ENCODE measurements at places on chromosomes 2 and 18.

- DNase-seq = no peak
These were observed 302.0 kb downstream of the NCKAP5 start for GRCh38 chr2:133266041-133266925.

DNA sequence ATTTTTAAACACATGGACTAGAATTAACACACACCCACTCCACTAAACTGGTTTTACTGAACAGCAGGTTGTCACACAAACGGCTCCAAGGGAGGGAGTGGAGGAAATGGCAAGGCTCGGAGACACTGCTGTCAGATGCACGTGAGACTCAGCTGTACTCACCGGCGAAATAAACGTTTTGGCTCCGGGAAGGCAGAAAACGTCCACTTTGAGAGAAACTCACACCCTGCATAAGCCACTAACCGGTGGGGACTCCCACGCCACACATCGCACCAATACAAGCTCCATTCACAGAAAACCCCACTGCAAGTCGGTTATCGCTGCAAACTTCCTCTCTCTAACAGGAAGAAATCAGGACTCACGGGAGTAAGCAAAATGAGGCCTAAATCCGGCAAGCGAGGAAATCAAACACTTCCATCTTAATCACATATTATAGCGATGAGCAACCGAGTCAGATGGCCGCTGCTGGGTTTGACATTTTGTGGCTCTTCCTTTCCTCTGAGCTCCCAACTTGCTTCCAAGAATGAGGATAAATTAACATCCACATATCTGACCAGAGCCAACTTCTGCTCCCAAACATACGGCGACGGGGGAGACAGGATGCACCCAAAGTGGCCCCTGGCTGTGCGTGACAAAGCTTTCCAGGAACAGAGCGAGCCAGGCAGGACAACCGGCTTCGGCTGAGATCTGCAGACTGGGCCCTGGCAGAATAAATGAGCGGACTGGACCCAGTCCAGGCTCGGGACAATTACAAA is 63.5 kb downstream of the HDAC4 start:
- no peak for DNase-seq

DNA sequence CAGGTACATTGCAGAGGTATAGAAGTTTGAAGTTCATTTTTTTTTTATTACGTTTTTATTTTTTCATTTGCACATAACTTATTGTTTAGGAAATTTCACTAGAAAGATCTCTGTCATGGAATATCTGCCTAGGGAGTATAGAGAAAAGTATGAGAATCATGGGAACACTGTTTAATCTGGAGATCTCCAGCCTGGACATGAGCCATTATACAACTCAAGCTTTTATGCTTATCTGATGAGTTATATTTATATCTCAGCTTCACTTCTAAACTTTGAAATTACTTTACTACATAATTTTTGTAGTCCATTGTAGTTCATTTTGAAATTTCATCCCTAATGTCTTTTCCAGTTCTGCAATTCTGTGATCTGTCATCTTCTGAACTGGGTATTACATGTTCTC is 515.6 kb downstream of the ERBB4 start:
- no peak for DNase-seq

GRCh38 chr2:234850818-234851217 is 101.0 kb upstream of the SH3BP4 start:
- DNase-seq = no peak

GRCh38 chr2:241179899-241180298 is 8.6 kb upstream of the ANO7 start:
- DNase-seq = no peak

- no peak for DNase-seq
These were observed 1.2 kb downstream of the VPS54 start for GRCh38 chr2:64017811-64018700.

DNA sequence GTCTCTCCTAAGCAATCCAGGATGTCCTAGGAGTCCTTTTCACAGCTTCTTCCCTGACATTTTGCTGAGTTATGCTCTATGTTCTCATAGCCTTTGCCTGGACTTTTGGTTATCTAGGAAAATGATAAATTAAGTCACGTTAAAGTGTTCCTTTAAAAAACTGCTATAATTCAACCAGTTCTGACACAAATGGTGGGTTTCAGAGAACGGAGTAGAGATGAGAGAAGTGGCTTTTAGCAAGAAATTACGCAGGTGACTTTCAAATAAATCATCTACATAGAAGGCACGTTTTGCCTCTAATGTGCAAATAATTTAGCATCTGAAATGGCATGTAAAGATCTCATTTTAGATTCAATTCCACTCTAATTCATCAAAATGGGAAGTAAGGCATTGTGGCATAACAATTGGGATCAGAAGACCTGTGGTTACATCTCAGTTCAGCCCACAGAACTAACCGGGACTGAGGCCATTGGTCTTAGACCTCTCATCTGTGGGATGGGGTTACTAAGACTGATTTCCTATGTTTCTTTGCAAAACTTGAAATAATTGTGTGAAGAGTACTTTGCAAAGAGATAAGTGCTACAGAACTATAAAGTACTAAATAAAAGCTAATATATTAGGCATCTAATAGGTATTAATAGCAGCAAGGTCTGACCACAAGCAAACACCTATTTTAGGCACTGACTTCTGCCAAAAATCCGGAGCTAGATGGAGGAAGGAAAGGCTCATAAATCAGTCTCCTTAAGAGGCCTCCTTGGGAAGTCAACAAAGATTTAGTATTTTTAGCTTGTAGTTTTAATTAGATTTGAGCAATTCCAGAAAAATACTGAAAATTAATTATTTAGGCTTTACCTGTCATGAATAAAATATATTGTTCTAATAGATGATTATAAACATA is 211.4 kb downstream of the PIEZO2 start:
- DNase-seq = no peak

- no peak for DNase-seq
These were observed 19.4 kb upstream of the DUSP2 start for GRCh38 chr2:96164459-96165184.

DNA sequence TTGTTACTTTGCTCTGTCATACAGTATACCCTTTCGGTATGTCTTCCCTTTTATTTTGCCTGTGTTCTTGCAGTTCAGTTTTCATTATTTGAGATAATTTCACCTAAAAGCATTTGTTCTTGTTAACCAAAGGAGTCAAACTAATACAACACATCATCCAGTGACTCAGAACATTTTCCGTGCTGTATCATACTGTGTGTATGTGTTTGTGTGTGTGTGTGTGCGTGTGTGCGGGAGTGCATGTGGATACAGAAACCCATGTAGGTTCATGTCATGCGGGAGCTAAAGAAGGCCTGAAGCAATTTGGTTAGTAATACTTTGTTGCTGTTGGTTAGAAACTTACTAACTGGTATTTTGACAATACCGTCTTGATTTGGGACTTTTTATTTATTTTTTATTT is 60.0 kb downstream of the CEP192 start:
- no peak for DNase-seq

DNA sequence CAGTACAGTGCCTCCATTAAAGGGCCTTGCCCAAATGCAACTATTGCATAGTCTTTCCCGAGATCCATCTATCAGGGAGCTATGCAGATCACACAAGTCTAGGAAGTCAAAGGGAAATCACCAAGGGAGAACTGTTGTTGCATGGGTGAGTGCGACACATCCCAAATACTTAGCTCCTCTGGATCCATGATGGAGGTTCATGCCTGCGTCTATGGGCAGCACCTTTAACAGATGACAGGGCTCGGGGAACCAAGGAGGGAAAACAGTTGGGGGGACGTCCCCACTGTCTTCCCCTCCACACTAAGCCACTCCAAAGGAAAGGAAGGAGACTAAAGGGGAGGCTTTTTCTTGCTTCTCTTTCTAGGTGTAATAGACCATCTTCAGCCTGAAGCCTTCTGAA is 552.8 kb upstream of the PKDCC start:
- no peak for DNase-seq

DNA sequence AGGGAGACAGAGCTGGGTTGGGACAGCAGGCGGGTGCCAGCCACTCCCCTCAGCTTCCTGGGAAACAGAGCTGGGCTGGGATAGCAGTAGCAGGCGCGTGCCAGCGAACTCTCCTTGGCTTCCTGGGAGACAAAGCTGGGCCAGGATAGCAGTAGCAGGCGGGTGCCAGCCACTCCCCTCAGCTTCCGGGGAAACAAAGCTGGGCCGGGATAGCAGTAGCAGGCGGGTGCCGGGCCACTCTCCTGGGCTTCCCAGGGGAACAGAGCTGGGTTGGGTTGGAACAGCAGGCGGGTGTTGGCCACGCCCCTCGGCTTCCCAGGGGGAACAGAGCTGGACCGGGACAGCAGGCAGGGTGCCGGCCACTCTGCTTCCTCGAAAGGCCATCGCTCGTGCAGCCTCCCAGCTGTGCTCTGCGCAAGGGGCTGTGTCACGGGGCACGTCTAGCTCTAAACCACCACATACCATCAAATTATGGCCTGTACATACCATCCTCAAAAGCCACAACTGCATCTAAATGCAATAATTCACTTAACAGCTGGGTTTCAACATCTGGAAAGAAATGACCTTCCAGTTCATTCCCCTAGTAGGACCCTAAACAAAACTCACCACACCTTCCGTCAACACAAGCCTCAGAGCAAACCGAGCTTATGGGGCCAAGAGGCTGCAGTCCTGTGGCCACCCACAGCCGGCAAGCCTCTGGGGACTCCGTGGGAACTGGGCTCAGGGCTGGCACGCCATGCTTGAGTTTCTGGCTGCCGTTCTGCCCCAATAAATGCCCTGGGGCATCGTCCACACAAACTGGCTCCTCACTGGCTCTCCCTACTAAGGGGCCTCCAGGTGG is 228.3 kb downstream of the TWIST2 start:
- DNase-seq = no peak

GRCh38 chr2:15557887-15558311 is 3.2 kb downstream of the NBAS start:
- no peak for DNase-seq

GRCh38 chr2:145058457-145058856 is 538.5 kb upstream of the ZEB2 start:
- no peak for DNase-seq

DNA sequence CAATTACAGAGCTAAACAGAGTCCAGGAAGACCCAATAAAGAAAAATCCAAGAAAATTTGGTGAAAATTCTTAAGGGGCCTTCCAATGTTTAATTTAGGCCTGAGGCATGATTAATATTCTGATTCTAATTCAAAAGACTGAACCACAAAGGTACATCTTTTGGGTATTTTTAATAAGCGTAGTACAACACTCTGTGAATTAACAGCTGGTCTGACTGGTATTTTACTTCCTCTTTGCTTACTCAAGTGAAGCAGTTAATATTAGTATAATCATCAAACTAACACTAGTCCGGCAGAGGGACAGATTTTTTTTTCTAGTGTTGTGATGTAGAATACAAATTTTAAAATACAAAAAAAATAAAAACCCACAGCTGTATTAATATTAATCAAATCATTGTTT is 652.9 kb downstream of the NR4A2 start:
- no peak for DNase-seq

GRCh38 chr2:27954221-27954673 is 63.7 kb downstream of the BABAM2 start:
- DNase-seq = no peak

DNA sequence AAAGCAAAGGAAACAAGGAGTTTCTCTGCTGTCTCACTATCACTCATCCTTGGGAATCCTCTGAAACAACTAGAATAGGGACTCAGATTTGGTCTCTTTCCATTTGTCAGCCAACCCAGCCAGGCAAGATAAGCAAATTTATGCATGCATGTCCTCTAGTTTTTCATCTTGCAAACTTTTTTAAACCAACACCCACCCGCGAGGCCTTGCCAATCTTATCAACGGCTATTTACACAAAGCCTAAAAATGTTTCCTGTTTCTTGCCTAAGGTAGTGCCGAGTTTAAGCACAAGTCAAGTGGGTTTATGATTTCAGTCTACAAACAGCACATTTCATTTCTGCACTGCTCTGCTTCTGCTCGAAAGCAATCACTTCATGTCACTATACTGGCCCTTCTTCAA is 240.9 kb downstream of the STK39 start:
- no peak for DNase-seq

DNA sequence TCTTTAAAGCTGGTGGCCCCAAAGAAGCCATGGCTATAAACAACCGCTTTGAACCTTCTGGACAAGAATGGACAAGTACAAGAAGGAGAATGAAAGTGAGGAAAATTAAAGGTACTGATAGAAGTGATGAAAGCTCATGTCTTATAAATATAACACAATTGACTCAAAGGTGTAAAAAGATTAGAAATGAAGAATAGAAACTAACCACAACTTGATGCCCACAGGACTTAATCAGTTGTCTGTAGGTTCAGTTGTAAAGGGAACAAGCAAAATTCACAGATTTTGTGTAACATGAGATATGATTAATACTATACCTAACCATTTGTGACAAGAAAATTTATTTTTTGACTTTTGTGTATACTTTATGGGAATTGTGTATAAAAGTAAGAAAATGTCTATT is 135.7 kb downstream of the NUP35 start:
- DNase-seq = no peak

GRCh38 chr2:24111407-24111901 is 11.7 kb downstream of the PFN4 start:
- DNase-seq = no peak

GRCh38 chr2:95008306-95008705 is 17.2 kb upstream of the MAL start:
- DNase-seq = no peak

DNA sequence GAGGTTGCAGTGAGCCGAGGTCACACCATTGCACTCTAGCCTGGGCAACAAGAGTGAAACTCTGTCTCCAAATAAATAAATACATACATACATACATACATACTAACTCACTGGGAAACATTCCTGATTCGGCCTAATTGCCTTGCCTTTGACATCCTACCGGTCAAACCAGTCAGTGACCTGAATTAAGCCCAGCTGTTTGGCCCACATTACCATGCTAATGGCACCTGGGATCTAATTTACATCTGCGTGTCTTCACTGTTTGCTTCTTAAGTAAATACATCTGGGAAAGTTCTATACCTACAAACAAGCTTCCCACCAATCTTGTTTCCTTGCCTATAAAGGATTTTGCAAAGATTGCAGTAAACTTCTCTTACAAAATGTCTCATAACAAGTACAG is 230.2 kb upstream of the ZC3H15 start:
- no peak for DNase-seq

DNA sequence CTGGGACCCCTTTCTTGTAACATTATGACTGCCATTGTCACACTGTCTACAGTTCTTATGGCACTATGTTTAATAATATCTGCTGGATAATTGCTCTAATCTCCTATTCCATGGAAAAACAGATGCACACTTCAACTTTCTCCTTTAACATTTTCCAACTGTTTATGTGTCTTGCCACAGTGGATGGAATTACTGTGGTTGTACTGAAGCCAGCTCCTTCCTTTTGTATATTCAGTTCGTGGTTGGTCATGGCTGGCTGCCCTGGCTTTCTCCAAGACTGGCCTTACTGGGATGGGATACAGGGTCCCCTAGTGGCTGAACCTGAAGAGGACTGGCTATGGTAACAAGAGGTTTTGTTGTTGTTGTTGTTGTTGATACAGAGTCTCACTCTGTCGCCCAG is 113.9 kb downstream of the SS18 start:
- DNase-seq = no peak
